ENCODE measurements at places on chromosomes 7 and 10.

DNA sequence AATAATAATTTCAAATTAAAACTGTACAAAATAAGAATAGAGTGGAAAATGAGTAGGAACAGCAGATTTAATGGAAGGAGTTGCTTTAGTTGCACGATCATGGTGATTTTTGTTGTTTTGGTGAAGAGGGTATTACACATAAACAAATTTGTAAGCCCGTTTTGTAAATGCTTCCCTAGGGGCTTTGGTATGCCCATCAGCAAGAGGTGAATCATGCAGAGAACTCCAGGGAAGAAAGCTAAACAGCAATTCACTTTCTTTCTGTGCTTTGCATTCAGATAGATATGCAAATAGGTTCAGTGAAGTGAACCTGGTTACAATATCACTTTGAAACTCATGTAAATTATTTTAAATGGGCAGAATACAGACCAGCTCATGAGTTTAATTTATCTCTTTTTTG is 422.2 kb upstream of the MTPN start:
- DNase-seq: no peak

- no peak for DNase-seq
Measured at GRCh38 chr7:1499367-1500029, 4.7 kb downstream of the INTS1 start.

DNA sequence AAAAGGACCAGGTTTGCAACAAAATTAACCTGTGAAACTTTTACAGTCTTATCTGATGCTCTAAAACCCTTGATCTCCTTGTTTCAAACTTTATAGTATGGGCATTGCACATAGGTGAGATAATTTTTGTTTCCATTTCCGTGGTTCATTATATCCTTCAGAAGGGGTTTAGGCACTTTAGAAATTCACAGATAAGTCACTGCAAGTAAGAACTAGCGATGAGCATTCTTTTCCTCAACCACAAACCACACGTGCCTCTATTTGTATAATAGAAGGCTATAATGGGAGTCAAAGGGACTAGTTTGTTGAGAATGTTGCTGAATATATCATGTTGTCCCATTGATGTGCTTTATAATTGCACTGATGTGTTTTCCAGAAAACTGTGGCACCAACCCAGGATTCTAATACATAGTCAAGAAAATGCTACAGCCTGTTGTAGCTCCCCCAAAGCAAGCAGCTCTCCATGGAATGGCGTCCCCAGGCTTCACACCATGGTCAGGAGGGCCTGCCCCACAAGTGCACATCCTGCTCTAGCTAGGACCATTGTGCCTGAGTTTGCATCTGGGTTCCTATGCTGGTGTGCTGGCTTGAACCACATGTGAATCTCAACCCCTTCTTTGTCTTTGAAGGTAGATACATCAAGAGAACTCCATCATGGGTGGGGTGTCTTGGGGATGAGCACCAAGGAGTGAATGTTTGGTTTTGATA is 14.0 kb upstream of the ATXN7L1 start:
- DNase-seq: no peak

- no peak for DNase-seq
Measured at GRCh38 chr7:11161499-11161898, 187.8 kb downstream of the PHF14 start.

DNA sequence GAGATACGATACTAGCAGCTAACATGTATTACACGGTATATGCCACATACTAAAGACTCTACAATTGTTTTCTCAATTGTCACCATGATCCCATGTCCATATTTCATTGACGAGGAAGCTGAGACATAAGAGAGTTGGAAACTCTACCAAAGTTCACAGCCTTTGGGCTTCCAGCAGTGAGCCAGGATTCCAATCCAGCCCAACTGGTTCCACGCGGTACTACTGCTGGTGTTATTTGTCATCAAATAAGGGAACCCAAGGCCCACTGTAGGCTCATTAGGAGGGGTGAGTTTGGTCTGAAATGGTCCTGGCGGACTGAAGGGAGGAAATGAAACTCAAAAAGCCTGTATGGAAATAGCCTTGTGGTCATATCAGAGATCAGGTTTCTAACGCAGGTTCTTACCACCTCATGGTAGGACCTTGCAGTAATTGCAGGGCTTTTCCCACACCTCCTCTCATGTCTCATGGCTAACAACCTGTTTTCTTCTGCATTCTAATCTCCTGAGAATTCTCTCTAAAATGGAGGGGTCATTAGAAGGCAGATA is 814.6 kb downstream of the LRMDA start:
- no peak for DNase-seq

DNA sequence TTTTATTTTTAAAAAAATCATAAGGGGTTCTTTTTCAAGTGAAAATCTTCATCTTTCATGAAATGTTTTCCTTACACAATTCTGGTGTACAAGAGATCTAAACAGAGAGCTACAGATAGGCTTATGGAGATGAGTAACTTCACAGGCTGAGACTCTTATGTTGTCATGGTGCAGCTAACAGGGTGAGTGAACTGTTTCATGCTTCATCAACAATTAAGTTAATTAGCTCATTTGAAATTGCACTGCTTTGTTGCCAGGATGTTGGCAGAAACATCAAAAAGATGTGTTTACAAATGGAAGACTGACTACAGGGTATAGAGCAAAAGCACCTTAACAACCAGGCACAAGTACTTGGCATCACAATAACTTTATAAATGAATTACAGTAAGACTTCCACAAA is 230.8 kb downstream of the FOXP2 start:
- no peak for DNase-seq

DNA sequence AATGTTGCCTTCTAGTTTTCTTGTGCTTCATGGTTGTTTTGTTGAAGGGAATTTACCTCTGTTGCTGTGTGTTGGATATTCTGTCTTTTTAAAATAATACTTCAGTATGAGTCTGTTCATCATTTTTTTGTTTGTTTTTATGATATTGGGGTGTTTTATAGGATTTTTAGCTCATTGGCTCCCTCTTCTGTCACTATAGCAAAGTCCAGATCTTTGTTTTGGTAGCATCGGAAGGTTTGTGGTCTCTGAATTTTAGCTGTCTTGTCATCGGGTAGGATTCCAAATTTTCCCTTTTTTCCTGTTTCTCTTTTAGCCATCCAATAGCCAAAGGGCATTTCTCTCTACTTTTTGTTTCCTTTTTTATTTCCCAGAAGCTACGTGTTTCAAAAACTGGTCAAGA is 91.4 kb downstream of the EXOC4 start:
- DNase-seq: no peak

DNA sequence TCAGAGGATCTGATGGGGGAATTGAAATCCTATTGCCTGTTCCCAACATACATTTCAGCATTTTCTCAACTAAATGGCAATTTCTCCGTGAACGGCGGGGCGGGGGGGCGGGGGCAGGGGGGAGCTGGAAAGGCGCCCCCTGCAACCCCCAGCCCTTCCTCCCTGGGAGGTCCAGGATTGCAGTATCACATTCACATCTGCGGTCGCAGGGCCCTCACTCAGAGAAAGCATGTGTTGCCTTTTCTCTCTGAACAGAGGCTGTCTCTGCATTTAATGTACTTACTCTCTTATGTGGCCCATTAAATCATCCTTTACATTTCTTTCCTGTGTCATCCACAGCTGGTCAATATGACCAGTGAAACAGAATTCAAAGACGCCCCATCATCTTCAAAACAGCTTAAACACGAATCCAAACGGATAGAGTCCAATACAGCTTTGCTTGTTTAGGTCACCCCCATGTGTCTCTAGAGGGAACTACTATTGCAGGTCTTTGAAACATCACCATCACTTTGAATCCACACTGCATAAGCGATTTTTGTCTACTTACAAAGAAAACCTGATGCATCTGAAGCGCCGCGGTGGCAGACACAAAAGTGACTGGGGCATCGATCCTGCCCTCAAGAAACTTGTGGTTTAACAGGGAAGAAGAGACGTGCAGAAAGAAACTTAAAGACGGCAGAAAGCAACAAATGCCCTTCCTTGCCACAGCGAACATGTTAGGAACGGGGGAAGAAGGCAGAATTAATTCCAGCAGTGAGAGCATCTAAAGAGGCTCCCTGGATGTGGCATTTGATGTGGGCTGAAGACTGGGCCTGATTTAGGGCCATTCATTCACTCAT is 17.0 kb upstream of the ECHDC3 start:
- no peak for DNase-seq

GRCh38 chr7:82444220-82444909 is 788 bp upstream of the CACNA2D1 start:
- DNase-seq: no peak

DNA sequence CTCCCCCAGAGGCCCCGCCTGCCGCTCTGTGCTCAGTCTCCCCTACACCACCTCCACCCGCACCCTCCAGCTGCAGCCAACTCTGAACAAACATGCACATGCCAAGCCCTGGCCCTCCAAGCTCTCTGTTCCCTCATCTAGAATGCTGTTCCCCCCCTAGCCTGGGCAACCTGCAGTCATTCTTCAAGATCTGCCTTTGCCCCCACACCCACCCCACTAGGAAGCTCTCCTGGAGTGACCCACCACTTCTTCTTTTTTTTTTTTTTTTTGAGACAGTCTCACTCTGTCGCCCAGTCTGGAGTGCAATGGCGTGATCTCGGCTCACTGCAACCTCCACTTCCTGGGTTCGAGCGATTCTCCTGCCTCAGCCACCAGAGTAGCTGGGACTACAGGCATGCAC is 13.7 kb downstream of the MYL10 start:
- no peak for DNase-seq

DNA sequence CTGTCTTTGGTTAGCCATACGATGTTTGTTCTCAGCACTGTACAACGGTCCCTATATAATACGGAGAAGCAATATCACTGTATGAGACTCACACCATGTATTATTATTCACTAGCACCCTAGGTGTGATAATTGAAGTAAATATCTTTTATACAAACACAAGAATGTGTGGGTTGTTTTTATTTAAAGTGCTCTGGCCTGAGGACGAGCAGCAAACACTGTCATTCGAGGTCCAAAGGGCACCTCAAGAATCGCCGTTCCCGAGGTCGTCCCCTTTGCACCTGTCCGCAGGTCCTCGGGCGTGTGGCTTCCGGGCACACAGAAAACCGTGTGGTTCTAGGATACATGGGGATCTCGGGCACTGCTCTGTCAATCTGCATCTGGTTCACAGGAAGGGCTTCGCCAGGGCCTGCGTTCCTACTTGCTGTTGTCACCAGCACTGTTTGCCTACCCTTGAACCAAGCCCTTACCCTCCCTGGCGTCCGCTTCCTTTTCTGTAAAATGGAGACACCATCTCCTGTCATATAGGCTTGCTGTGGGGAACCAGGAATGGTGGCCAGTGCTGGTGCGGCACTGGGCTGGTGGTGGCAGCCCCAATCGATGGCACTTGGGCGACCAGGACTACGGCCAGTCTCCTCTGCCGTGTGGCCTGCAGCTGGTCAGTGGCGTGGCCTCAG is 28.5 kb upstream of the SH2B2 start:
- no peak for DNase-seq

- no peak for DNase-seq
Measured at GRCh38 chr10:95397747-95398146, 106.9 kb upstream of the PDLIM1 start.

DNA sequence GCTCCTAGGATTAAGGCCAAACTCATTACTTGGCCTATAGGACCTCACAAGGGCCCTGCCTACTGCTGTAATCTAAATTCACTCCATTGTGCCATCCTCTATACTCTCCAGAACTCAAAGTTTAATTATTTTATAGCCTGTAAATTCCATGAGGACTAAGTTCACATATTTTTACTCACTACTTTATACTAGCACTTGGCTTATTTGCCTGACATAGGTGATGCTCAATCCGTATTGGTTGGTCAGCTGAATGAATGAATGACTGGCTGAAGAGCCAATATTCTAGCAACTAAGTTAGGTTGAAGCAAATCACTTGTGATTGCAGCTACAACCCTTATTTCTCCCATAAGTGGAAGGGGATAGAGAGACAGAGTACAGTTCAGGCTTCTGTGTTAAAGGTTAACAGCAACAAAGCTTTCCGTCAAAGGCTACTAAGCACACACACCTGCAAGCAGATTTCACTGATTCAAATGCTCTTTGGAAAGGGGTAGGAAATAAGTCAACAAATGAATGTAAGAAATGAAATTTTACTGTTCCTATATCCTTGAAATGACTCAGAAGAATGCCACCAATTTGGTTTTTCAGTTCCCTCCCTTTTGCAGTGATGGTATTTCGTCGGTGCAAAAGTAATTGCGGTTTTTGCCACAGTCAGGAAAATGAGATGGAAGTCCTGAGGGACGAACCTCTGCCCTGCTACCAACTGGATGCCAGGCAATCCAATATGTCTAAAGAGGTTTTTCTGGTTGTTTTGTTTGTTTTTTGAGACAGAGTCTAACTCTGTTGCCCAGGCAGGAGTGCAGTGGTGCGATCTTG is 120.7 kb downstream of the COL28A1 start:
- DNase-seq: no peak

DNA sequence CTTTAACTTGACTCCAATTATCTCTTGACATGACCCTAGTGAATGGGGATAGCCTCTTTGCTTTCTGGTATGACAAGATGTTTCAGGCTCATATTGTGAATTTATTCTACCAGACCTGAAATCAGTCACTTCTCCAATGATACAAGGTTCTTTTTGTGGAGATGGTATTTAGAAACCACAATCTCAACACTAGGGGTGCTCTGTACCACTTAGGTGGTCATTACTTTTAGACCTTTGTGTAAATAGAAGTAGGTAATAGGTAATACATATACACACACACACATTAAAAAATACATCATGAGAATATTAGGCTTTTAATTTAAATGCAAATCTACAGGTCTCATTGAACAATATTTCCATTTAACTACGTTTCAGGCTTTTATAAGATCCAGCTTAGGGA is 199.0 kb upstream of the RHOBTB1 start:
- DNase-seq: no peak

DNA sequence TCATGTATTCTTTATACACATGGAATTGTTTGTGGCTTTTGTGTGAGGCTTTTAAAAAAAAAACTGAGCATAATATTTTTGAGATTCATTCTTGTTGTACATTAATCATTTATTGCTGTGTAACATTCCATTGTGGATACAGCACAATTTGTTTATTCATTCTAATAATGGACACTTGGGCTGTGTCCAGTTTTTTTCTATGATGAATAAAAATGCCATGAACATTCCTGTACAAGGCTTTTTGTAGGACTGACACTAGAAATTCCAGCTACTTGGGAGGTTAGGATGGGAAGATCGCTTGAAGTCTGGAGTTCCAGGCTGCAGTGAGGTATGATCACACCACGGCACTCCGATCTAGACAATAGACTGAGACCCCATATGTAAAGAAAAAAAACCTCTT is 254.3 kb upstream of the CACNA2D1 start:
- no peak for DNase-seq

DNA sequence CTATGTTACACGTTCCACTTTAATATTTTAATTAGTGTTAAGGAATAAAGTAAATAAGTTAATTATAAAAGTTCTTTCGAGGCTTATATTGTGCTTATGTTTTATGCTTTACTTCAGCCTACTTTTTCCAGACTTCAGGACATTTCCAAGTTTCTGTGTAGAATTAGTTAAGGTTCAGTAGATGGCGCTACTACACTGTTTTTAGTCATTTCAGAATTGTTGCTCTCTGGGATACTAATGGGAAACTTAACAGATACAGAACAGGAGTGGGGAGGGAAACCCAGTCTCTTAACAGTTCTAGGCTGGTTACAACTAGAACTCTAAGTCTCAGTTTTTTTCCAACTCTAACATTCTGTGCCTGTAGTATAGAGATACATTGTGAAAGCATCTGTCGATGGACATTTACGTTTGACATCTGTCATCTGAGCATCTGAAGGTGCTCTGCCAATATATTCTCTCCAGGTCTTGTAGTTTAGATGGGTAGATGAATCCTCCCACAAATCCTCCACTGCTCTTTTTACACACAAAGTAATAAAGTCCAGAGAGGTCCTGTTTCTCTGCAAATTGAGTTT is 56.8 kb upstream of the FAM171A1 start:
- no peak for DNase-seq

All from stimulated activated CD8-positive, alpha-beta memory T cell treated with anti-CD3 and anti-CD28 coated beads, Interleukin-4, amount 100 ng/mL, for 1 hour (primary cell).